MM.1S (cell line): ENCODE measurements at places on chromosomes 6 and 20.

GRCh38 chr6:139753198-139753861, 378.9 kb upstream of the CITED2 start:
- no peak for DNase-seq

GRCh38 chr20:47557218-47557617, 55.5 kb downstream of the NCOA3 start:
- no peak for DNase-seq

DNA sequence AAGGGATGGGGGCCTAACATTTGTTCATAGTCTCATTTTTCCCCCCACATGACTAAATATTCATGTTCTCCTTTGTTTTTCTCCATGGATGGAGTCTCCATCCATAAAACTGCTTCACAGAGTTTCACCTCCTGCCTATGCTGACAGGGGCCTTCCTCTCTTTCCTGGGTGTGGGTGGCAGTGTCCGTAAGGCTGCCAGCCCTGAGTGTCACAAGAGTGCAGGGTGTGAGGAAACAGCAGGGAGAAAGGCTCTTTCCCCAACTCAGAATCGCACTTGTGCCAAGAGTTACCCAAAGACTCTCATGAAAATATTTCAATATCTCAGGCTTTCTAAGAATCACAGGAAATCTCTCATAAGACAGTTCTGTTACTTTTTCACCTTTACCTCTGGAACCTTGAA, 346.2 kb upstream of the MMS22L start:
- no peak for DNase-seq

- DNase-seq: no peak
Measured at GRCh38 chr6:78199044-78199443, 546.2 kb downstream of the MEI4 start.

DNA sequence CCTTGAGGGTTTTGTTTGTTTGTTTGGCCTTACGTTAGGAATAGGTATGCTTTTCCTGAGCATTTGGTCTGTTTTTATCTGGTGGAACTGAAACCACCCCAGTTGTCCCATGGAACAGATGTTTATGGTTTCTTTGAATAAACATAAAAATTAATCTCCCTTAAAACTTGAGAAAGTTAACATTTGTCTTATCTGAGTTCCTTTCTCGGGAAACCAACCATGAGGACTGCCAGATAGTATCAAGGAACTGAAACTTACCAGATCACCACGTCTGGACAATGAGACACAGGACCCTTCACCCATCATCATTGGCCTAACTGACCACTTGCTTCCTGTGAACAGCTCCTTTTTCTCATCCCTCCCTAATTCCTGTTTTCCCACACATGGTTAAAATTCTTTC, 15.3 kb upstream of the HECA start:
- no peak for DNase-seq
